Activated T-helper 2 cell treated with anti-CD3 and anti-CD28 coated beads, Interferon-gamma antibody, Interleukin-2, Interleukin-4, amounts not matched to agents 10 μg/mL and 5 μg/mL and 100 μg/mL, durations not matched to agents 14 hours and 24 hours and 36 hours (primary cell): ENCODE measurements at places on chromosomes 1 and 21.

- no peak overlapping the region for H3K27ac ChIP-seq
- peaks cover 43% of the 10 kb centered on the region for H3K36me3 ChIP-seq
- no peak overlapping the region for H3K4me3 ChIP-seq
- DNase-seq, result no peak
- peaks cover 6% of the 10 kb centered on the region for H3K4me1 ChIP-seq
These were observed 8.4 kb upstream of the MTF1 start for GRCh38 chr1:37867784-37868183.

- no peaks in the 10 kb centered on the region for H3K36me3 ChIP-seq
- H3K27ac ChIP-seq, result no peak overlapping the region
- H3K27me3 ChIP-seq, result peaks cover 31% of the 10 kb centered on the region
- H3K4me1 ChIP-seq, result peaks cover 3% of the 10 kb centered on the region
- DNase-seq, result no peak
- H3K4me3 ChIP-seq, result no peak overlapping the region
These were observed 3.1 kb downstream of the ESPN start for GRCh38 chr1:6427441-6428390.

DNA sequence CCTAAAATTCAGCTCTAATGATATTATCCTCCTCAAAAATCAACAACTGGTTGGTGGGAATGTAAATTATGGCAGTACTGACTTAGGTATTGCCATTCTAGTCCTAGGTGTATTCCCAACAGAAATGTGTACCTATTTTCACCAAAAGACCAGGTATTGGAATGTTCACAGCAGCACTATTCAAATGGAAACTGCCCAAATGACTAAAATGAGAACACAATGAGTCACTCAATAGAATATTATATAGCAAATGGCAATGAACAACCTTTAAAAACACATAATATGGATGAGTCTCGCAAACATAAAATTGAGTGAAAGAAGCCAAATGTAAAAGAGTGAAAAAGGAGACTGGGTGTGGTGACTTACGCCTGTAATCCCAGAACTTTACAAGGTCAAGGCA is 44.9 kb downstream of the GADD45A start:
- peaks cover 7% of the 10 kb centered on the region for H3K27me3 ChIP-seq
- peaks cover 16% of the 10 kb centered on the region for H3K4me1 ChIP-seq
- DNase-seq, result no peak

GRCh38 chr1:116534014-116534739 is 36.6 kb downstream of the CD58 start:
- peaks cover 76% of the 10 kb centered on the region for H3K36me3 ChIP-seq
- peaks cover 31% of the 10 kb centered on the region for H3K4me1 ChIP-seq
- no peak for DNase-seq
- H3K27ac ChIP-seq, result no peak overlapping the region
- no peak overlapping the region for H3K4me3 ChIP-seq
- no peaks in the 10 kb centered on the region for H3K27me3 ChIP-seq

DNA sequence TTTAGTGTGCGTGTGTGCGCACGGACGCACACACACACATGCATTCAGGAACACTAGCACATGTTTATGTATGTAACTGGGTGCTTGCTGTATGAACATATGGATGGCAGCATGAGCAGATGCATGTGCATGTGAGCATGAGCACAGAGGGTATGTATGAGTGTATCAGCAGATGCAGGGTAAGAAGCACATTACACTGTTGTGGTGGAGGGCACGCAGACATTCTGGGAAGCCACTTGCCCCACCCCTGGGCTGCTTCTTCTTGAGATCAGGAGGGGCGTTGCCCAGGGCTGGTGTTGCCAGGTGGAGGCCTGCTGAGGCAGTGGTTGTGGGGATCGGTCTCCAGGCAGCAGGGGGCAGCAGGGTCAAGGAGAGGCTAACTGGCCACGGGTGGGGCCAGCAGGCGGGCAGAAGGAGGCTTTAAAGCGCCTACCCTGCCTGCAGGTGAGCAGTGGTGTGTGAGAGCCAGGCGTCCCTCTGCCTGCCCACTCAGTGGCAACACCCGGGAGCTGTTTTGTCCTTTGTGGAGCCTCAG is 3.9 kb upstream of the P3R3URF start:
- no peaks in the 10 kb centered on the region for H3K36me3 ChIP-seq
- no peak for DNase-seq
- H3K27me3 ChIP-seq, result peaks cover 7% of the 10 kb centered on the region
- peaks cover 8% of the 10 kb centered on the region for H3K4me1 ChIP-seq

DNA sequence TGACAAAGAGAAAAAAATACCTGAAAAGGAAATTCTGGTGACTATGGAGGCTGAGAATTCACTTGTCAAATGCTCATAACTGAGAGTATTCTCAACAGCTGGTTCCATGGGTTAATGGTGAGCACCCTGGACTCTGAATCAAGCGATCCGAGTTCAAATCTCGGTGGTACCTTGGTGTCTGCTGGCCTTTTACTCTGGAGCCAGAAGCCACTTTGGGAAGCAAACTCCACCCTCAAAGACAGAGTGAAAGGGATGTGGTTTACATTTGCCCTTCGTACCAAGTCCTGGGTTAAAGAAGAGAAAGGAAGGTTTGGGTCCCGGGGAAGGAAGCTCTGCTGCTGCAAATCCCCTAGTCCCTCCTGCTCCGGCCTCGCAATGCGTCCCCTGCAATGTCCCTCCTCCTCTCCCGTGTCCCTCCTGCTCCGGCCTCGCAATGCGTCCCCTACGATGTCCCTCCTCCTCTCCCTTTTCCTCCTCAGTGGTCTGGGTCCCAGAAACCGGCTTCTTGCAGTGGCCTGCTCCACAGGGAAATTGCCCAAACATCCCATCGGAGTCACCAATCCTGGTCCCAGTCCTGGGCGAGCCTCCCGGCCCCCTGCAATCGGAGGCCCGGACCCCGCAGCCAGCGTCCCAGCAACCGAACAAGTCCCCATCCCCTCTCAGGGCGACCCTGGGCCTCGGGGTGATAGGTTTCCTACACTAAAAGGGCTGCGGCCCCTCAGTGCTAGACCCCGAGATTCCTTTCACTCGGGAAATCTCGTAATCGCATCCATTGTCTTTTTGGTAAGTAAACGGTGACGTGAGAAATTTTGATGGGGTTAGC is 129.4 kb downstream of the PPIAL4G start:
- H3K4me3 ChIP-seq, result no peak overlapping the region
- no peak overlapping the region for H3K27ac ChIP-seq
- H3K4me1 ChIP-seq, result peaks cover 3% of the 10 kb centered on the region
- DNase-seq, result no peak
- H3K36me3 ChIP-seq, result no peaks in the 10 kb centered on the region
- peaks cover 76% of the 10 kb centered on the region for H3K27me3 ChIP-seq

GRCh38 chr1:6688757-6689156 is 12.9 kb downstream of the DNAJC11 start:
- DNase-seq, result no peak
- H3K36me3 ChIP-seq, result no peaks in the 10 kb centered on the region

- no peaks in the 10 kb centered on the region for H3K36me3 ChIP-seq
- no peak overlapping the region for H3K27ac ChIP-seq
- H3K4me1 ChIP-seq, result no peaks in the 10 kb centered on the region
- no peak for DNase-seq
- H3K4me3 ChIP-seq, result no peak overlapping the region
- H3K27me3 ChIP-seq, result no peaks in the 10 kb centered on the region
These were observed 94.0 kb downstream of the DMRTB1 start for GRCh38 chr1:53552981-53553733.

- H3K27me3 ChIP-seq, result peaks cover 3% of the 10 kb centered on the region
- peaks cover 7% of the 10 kb centered on the region for H3K4me1 ChIP-seq
- H3K27ac ChIP-seq, result no peak overlapping the region
- H3K36me3 ChIP-seq, result no peaks in the 10 kb centered on the region
- DNase-seq, result no peak
These were observed 199.2 kb downstream of the DNM3 start for GRCh38 chr1:172040466-172040865.

DNA sequence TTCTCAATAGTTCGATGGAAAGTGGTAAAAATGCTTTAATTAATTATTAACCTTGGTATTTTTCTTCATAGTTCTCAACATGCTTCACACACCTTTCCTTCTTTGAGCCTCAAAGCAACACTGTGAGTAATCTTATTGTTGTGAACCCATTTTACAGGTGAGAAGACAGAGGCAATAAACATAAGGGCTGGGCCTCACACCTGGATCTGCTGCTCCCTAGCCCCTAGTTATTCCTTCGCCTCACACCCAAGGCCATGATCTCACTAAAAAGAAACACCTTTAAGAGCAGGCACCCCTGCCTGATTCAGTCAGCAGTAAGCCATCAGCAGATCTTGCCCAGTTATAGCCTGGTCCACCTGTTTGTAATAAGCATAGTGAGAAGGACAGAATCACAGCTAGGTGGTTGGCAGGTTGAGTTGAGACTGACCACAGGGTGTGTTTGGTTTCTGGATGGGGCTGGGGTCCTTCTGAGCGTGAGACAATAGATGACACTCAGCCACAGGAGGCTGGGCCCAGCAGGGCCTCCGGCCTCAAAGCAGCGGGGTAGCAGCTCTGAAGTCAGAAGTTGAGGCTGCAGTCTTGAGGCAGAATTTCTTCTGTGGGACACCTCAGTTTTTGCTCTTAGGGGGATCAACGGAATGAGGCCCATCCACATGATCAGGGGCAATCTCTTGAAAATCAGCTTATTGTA is 203.9 kb downstream of the RHOU start:
- H3K27ac ChIP-seq, result no peak overlapping the region
- H3K36me3 ChIP-seq, result no peaks in the 10 kb centered on the region
- DNase-seq, result no peak
- H3K4me1 ChIP-seq, result peaks cover 5% of the 10 kb centered on the region
- H3K27me3 ChIP-seq, result peaks cover 2% of the 10 kb centered on the region
- H3K4me3 ChIP-seq, result no peak overlapping the region

DNA sequence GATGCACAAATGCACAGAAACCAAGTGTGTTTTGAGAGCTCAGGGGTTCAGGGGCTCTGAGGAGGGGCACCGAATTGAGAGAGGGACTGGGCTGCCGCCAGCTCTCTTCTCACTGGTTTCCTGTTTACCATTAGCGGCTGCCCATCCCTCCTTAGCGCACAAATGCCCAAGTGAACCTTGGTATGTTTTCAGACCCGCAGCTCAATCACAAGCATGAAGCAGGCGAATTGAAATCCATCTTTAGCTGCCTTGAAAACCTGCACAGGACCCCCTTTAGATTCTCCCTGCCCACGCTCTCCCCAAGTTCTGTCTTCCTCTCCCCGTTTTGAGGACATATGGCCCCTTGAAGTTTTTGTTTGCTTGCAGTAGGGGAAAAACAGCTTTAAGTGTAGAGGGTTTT is 61.1 kb upstream of the ACOT11 start:
- no peak for DNase-seq
- peaks cover 19% of the 10 kb centered on the region for H3K4me1 ChIP-seq
- H3K27ac ChIP-seq, result no peak overlapping the region
- peaks cover 30% of the 10 kb centered on the region for H3K27me3 ChIP-seq

DNA sequence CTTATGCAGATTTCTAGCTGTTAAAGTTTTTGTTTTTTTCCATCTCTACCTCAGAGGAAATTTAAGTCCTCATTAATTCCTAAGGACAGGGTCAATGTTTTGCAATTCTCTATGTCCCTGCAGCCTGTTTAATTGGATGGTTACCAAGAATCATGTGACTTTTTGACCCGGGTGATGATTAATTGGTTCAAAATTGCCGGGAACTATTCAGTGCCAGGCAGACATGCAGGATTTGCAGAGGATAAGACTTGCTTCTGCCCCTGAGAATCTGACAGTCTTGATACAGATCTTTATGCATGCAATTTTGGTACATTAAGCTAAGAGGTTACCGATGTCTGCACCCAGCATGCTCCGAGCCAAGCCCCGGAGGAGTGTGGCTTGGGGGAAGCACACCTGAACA is 87.9 kb downstream of the PLPP3 start:
- no peaks in the 10 kb centered on the region for H3K27me3 ChIP-seq
- no peak for DNase-seq
- no peaks in the 10 kb centered on the region for H3K36me3 ChIP-seq
- no peak overlapping the region for H3K4me3 ChIP-seq

DNA sequence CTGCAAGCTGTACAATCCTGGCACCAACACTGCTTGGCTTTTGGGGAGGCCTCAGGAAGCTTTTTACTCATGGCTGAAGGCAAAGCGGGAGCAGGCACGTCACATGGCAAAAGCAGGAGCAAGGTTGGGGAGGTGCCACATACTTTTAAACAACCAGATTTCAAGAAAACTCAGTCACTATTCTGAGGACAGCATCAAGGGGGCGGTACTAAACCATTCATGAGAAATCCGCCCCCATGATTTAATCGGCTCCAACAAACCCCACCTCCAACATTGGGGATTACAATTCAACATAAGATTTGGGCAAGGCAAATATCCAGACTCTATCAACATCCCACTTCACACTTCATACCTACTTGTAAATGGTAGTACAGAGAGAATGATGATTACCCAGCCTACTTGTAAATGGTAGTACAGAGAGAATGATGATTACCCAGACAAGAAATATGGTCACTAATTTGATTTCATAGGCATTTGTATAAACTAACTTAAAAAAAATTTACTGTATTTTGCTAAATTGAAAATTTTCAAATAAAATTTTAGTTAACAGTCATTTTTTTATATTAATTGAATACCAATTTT is 24.9 kb downstream of the ATP5PF start:
- H3K4me1 ChIP-seq, result peaks cover 3% of the 10 kb centered on the region
- no peak overlapping the region for H3K4me3 ChIP-seq
- H3K27ac ChIP-seq, result no peak overlapping the region
- no peaks in the 10 kb centered on the region for H3K27me3 ChIP-seq

DNA sequence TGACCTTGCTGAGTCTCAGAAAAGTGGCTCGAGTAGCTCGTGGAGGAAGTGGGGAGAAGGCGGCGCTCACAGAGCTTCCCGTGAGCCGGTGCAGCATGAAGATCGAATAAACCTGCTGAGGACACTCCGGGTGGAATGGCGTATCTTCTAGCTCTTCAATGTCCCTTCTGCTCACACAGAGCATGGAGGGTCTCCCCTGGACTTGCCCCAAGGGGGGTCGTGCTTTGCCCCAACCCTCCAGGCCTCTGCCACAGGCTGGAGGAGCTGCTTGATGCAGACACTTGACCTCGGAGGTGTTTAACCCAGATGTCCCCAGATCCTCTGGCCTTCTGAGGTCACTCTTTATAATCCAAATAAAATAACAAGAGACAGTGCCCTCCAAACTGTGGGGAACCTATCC is 2.2 kb upstream of the KRTAP10-12 start:
- H3K36me3 ChIP-seq, result no peaks in the 10 kb centered on the region
- H3K27me3 ChIP-seq, result peaks cover 49% of the 10 kb centered on the region
- DNase-seq, result peak; percentile 5
- no peak overlapping the region for H3K4me3 ChIP-seq
- H3K4me1 ChIP-seq, result no peaks in the 10 kb centered on the region

DNA sequence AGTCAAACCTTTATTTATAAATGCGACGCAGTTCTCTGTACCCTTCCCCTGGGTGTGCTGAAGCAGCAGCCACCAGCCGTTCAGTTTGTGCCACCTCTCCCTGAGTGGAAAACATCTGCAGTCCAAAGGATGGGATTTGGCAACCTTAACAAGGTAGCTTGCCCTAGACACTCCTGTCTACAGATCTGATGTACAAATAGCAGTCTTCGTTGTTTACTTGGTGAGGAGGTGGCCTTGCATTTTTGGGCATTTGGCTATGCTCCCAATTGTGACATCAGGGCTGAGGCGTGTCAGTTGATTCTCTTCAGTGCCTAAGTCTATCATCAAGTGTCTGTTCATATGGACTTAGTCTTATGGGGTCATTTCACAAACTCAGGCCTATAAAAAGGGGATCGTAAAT is 59.8 kb downstream of the KDM1A start:
- no peak overlapping the region for H3K4me3 ChIP-seq
- no peak for DNase-seq
- H3K36me3 ChIP-seq, result peaks cover 70% of the 10 kb centered on the region
- H3K4me1 ChIP-seq, result no peaks in the 10 kb centered on the region
- no peak overlapping the region for H3K27ac ChIP-seq

- H3K27ac ChIP-seq, result no peak overlapping the region
- H3K4me1 ChIP-seq, result peaks cover 2% of the 10 kb centered on the region
- H3K4me3 ChIP-seq, result peak overlapping the region; percentile 21
- H3K27me3 ChIP-seq, result peaks cover 2% of the 10 kb centered on the region
- DNase-seq, result no peak
These were observed 30.0 kb downstream of the LRRC3 start for GRCh38 chr21:44485254-44485793.
